Glutamatergic neuron (in vitro differentiated cells): ENCODE measurements at places on chromosomes 2 and 18. TPM values are rescaled to one million over a fixed set of nuclear protein-coding genes. Genes with fewer than 3 reads are reported as not detected.
A peak's percentile ranks its signal among the peaks of the same experiment; 100 is the strongest.

The C2orf66 gene
- total RNA-seq, result 0.34 TPM

The GKN2 gene
- total RNA-seq, result not detected

The CD28 gene
- not detected for total RNA-seq

The TSHZ1 gene
- total RNA-seq, result 5.3 TPM

The ATOH8 gene
- 9.0 TPM for total RNA-seq

The PLEKHH2 gene
- total RNA-seq, result 0.71 TPM

The POTEJ gene
- total RNA-seq, result not detected

The REG3A gene
- total RNA-seq, result not detected

GRCh38 chr2:100546469-100546868 is 16.3 kb upstream of the PDCL3 start:
- H3K27me3 ChIP-seq, result peaks cover 3% of the 10 kb centered on the region
- H3K4me3 ChIP-seq, result no peak overlapping the region
- H3K4me1 ChIP-seq, result no peaks in the 10 kb centered on the region
- peaks cover 19% of the 10 kb centered on the region for H3K36me3 ChIP-seq

- H3K27ac ChIP-seq, result no peak overlapping the region
- H3K27me3 ChIP-seq, result no peaks in the 10 kb centered on the region
- DNase-seq, result no peak
- no peaks in the 10 kb centered on the region for H3K4me1 ChIP-seq
- H3K4me3 ChIP-seq, result no peak overlapping the region
- no peaks in the 10 kb centered on the region for H3K36me3 ChIP-seq
These were observed 9.6 kb downstream of the RRM2 start for GRCh38 chr2:10132043-10132575.

- peaks cover 13% of the 10 kb centered on the region for H3K36me3 ChIP-seq
- no peak for DNase-seq
- peaks cover 10% of the 10 kb centered on the region for H3K4me1 ChIP-seq
These were observed 14.6 kb downstream of the PARD6G start for GRCh38 chr18:80232710-80233109.

DNA sequence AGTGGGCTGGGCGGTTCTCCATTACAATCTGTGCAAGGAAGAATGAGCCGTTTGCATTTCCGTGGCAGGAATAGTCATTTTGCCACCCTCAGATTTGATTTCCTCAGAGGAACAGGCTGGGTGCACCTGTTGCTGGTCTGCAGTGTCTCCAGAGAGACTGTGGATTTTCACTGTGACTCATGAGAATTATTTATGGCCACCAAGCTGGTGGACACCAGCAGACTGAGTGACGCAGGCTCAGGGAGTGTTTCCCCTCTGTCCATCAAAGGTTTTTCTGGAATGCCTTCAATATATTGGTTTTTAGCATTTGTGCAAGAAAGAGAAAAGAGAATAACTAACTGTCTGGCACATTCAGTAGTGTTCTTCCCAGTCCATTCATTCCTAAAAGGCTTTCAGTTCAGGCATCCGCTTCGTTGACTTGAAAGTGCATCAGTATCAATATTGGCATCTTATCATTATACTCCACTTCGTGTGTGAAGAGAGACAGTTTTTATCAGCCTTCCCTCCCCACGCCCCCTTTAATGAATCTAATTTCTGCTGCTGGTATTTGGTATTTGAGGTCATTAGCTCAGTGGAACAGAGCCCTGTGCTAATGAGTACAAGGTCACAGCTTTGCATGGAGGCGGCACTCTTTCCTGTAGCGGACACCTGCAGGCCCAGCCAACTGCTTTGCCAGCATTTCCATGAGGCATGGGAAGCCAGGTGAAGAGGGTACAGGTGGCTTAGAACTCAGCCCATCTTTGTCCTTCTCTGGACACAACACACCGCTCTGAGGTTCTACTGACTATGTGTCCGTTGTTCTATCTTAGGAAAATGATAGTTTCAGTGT is 39.9 kb downstream of the PRKCE start:
- no peaks in the 10 kb centered on the region for H3K36me3 ChIP-seq
- no peak for DNase-seq
- H3K27ac ChIP-seq, result peak overlapping the region; percentile 54
- H3K27me3 ChIP-seq, result no peaks in the 10 kb centered on the region

DNA sequence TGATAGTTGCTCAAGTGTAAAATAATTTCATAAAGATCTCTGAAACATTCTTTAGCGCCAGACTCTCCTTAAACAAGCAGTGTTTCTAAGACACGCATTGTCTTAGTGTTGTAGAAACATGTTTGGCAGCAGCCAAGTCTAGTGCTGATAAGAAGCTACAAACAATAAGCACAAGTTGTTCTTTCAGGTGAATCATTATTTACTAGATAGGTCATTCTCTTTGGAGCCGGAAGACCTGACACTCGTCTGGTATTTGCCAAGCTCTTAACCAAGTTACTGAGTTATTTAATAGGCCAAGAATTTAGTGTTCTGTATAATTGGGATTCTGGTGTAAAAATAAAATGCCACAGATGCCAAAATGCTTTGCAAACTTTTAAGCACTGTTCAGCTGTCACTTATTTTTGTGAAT is 852.1 kb downstream of the CPS1 start:
- H3K4me3 ChIP-seq, result no peak overlapping the region
- no peaks in the 10 kb centered on the region for H3K27me3 ChIP-seq
- H3K27ac ChIP-seq, result no peak overlapping the region
- H3K36me3 ChIP-seq, result no peaks in the 10 kb centered on the region

- no peak for DNase-seq
- H3K27ac ChIP-seq, result no peak overlapping the region
- peaks cover 3% of the 10 kb centered on the region for H3K27me3 ChIP-seq
- no peak overlapping the region for H3K4me3 ChIP-seq
- H3K36me3 ChIP-seq, result no peaks in the 10 kb centered on the region
- no peaks in the 10 kb centered on the region for H3K4me1 ChIP-seq
These were observed 98.2 kb downstream of the BABAM2 start for GRCh38 chr2:27988718-27989117.

DNA sequence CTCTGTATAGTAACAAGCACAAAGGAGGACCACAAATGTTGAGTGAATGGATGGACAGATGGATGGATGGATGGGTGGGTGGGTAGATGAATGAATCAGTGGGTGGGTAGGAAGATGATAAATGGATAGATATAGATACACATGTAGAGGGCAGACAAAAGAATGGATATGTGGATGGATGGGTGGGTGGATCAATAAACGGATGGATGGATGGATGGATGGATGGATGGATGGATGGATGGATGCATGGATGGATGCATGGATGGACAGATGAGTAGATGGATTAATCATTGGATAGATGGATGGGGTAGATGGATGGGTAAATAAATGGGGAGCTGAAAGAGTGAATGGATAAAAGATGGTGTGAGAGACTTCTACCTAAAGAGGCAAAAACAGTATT is 92.3 kb upstream of the GPR45 start:
- no peak overlapping the region for H3K27ac ChIP-seq
- H3K27me3 ChIP-seq, result peaks cover 6% of the 10 kb centered on the region
- peak overlapping the region; percentile 13 for H3K4me3 ChIP-seq
- no peak for DNase-seq
- H3K36me3 ChIP-seq, result peaks cover 15% of the 10 kb centered on the region

- H3K4me3 ChIP-seq, result no peak overlapping the region
- no peak for DNase-seq
- no peaks in the 10 kb centered on the region for H3K4me1 ChIP-seq
These were observed 84.9 kb downstream of the ICOS start for GRCh38 chr2:204021290-204022081.
